Daoy (cell line): ENCODE measurements at places on chromosomes 1 and 21. TPM values are rescaled to one million over a fixed set of nuclear protein-coding genes. Genes with fewer than 3 reads are reported as not detected.

The CRYBG2 gene
- 0.34 and 0.51 TPM in 2 replicates for total RNA-seq

DNA sequence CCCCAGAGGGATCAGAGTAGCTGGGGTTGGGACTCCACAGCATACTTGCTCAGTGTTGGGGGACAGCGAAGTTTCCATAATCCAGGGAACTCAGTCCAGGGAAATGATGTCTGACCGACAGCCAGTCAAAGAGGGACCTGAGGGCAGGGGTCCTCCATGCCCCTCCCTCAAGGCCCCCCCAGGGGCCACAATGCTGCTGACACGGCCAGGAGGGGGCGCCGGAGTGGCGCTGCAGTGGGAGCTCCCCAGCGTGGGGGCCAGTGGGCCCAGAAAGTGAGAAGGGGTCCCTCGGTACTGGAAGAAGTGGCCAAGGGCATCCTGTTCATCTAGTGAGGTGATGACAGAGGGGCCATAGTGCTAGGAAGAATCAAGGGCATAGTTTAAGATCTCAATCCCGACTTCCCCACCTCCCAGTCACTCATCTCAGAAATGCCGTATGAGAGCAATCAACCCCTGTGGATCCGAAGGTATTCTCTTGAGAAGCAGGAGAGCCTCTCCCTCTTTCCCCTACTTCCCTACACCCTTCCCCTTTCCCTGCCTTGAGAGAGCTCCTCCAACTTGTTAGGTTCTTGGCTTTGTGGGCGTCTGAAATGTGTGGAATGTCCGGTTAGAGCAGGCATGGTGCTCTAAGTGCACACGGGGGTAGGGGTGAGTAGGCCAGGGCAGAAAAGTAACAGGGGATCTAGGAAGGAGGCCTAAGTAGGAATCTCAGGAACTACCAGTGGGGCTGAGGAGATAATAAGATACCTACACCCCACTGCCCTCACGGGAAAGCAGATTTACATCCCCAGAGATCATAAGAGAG lies 4.1 kb downstream of the NUDT17 start:
- DNase-seq: peak; percentile 77

GRCh38 chr1:225866061-225866837 lies 15.9 kb downstream of the TMEM63A start:
- peak; percentile 90 for DNase-seq

DNA sequence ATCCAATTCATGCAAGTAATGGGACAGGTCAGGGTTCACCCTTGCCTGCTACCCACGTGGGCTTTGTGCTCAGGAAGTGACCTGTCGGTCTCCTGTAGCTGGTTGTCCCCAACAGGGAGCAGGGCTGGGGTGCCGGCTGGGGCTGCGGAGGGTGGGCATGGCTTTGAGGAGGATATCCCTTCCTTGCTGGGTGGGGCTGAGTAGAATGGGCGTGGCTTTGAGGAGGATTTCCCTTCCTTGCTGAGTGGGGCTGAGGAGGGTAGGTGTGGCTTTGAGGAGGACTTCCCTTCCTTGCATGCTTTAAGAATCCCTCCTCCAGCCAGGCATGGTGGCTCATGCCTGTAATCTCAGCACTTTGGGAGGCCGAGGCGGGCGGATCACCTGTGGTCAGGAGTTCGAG lies 151.3 kb downstream of the CLIC6 start:
- DNase-seq: no peak

GRCh38 chr1:222749927-222750326 lies 12.9 kb downstream of the FAM177B start:
- DNase-seq: no peak
